ENCODE measurements at places on chromosomes 7 and 10. TPM values are rescaled to one million over a fixed set of nuclear protein-coding genes. Genes with fewer than 3 reads are reported as not detected.

DNA sequence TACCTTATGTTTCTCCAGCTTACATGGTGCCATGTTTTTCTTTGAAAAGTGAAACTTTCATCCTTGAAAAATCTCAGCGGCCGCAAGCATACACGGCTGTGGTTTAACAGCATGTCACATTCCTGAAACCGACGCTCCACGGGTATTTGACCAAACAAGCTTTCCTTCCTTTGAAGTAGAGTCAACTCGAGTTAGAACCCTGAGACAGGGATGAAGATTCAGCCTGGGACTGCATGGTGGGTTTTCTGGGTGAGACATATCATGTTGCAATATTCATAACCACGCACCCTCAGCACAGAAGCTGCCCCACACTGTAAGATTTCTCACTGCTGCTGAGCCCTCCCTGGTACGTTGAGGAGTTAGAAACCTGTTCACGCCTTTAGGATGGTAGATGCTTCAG is 8.1 kb downstream of the CYP26A1 start:
- no peak for DNase-seq

DNA sequence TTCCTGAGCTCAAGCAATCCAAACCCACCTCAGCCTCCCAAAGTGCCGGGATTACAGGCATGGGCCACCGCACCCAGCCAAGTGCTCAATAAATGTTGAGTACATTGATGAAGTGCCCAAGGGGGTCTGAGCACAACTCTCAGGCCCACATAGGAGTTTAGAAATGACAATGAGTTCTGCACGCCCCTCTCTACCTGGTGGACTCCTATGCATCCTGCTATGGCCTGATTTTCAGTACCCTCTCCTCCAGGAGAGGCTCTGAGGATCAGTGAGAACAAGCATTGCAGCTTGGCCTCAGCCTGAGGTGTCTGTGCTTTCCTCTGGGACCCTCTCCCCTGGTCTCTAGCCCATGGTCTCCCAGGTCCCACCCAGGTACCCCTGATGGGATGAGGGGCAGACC is 20.9 kb upstream of the GRIFIN start:
- DNase-seq = no peak

- DNase-seq = no peak
Measured at GRCh38 chr10:132883391-132883881, 58.9 kb downstream of the CFAP46 start.

- DNase-seq = no peak
Measured at GRCh38 chr10:128867210-128867609, 599.8 kb upstream of the MGMT start.

Gene CALCR
- total RNA-seq = not detected

Gene SFRP4
- 8.3 TPM for total RNA-seq
